Heart left ventricle (tissue), 16 donors: ENCODE measurements at places on chromosomes 6 and 20. TPM values are rescaled to one million over a fixed set of nuclear protein-coding genes. Genes with fewer than 3 reads are reported as not detected.

Gene FOXQ1
- not detected for total RNA-seq

Gene FOXA2
- not detected for total RNA-seq

Gene REM1
- total RNA-seq = 1.6 TPM

Gene HSPA1L
- total RNA-seq = 1.5 TPM

Gene LIME1
- total RNA-seq = 2.8 TPM

Gene SLC13A3
- 0.77 TPM for total RNA-seq

Gene RNF39
- not detected for total RNA-seq

Gene PAQR8
- total RNA-seq = 3.4 TPM

Gene IL17A
- not detected for total RNA-seq

Gene NOP56
- total RNA-seq = 52.8 TPM

Gene MEP1A
- total RNA-seq = not detected

Gene C2
- total RNA-seq = 5.9 TPM

Gene BTN1A1
- total RNA-seq = not detected

Gene CCM2L
- 9.6 TPM for total RNA-seq

Gene OR2H1
- total RNA-seq = not detected

Gene ERGIC3
- total RNA-seq = 101 TPM

Gene HLA-DQA1
- 13.5 TPM for total RNA-seq

Gene DEFB128
- not detected for total RNA-seq

Gene OR12D1
- not detected for total RNA-seq

Gene HLA-DRA
- 20.0 TPM for total RNA-seq

Gene TBXT
- total RNA-seq = not detected

Gene PRICKLE4
- total RNA-seq = 1.9 TPM

Gene SNAP91
- 1.4 TPM for total RNA-seq

Gene BPI
- total RNA-seq = not detected

Gene RSPO3
- total RNA-seq = 0.64 TPM

Gene FHL5
- total RNA-seq = 17.9 TPM

Gene TMEM217
- total RNA-seq = 0.23 TPM

Gene RIPOR2
- total RNA-seq = 5.0 TPM

Gene GABRR1
- total RNA-seq = not detected

Gene ARMH2
- not detected for total RNA-seq

Gene ZNF341
- total RNA-seq = 1.5 TPM

Gene DEFB112
- total RNA-seq = not detected

Gene ZNF343
- total RNA-seq = 8.6 TPM

Gene CRISP3
- total RNA-seq = not detected

Gene CCN2
- total RNA-seq = 54.5 TPM

Gene PKHD1
- total RNA-seq = not detected

Gene BMP2
- 2.3 TPM for total RNA-seq

Gene ANGPT4
- total RNA-seq = 0.32 TPM

Gene SLPI
- 0.87 TPM for total RNA-seq

Gene HLA-DOB
- total RNA-seq = 0.25 TPM

Gene CFAP206
- total RNA-seq = 0.40 TPM

Gene PNPLA1
- not detected for total RNA-seq

Gene TSBP1
- total RNA-seq = not detected

Gene SRSF12
- not detected for total RNA-seq

Gene IRF4
- 0.32 TPM for total RNA-seq

Gene UNC5CL
- 0.65 TPM for total RNA-seq

Gene GRM1
- 5.4 TPM for total RNA-seq

Gene FAM184A
- 0.37 TPM for total RNA-seq

Gene LY6G6D
- total RNA-seq = not detected

Gene CDH26
- total RNA-seq = 0.63 TPM
